ENCODE measurements at places on chromosomes 4 and X. TPM values are rescaled to one million over a fixed set of nuclear protein-coding genes. Genes with fewer than 3 reads are reported as not detected.

Gene ZCCHC13
- not detected for total RNA-seq

Gene BEND2
- total RNA-seq: not detected

Gene SLC49A3
- 0.09 TPM for total RNA-seq

Gene CENPC
- 4.2 TPM for total RNA-seq

Gene FGF13
- total RNA-seq: 0.08 TPM

Gene GBA3
- total RNA-seq: not detected

Gene NSG1
- total RNA-seq: 8.1 TPM

Gene AR
- 3.2 TPM for total RNA-seq

Gene MAPK10
- total RNA-seq: 0.42 TPM

Gene VCX
- total RNA-seq: not detected

Gene IL3RA
- 0.23 TPM for total RNA-seq

Gene CFP
- total RNA-seq: 0.17 TPM

Gene ANK2
- 0.72 TPM for total RNA-seq

Gene S100G
- not detected for total RNA-seq

Gene NXF2
- not detected for total RNA-seq

Gene TMEM271
- not detected for total RNA-seq

Measured in A549 treated with Hydrocortisone at 1 μM for 4 hours (cell line).